ENCODE measurements at places on chromosomes 6 and 20.

- no peak for DNase-seq
Measured at GRCh38 chr6:11919771-11920440, 92.2 kb upstream of the HIVEP1 start.

DNA sequence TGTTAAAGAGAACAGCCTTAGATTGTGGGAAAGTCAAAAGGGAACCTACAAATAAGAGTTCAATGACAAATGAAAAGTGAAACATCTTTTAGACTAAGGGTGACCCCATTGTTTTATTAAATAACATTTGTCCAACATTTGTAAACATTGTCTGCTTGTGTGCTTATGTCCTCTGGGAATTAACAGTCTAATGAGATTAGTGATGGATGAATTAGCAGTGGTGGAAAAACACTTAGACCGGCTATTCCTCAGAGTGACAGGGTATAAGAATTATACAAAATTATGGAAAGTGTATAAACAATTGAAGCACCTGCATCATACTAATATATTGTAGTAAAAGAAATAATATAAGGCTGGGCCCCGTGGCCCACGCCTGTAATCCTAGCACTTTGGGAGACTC is 29.3 kb upstream of the HFE start:
- no peak for DNase-seq

- no peak for DNase-seq
Measured at GRCh38 chr20:63652192-63652980, 838 bp downstream of the STMN3 start.

- no peak for DNase-seq
Measured at GRCh38 chr6:1099264-1099663, 212.6 kb upstream of the FOXQ1 start.

GRCh38 chr20:31472395-31473330 is 2.3 kb downstream of the DEFB124 start:
- no peak for DNase-seq
